ENCODE measurements at places on chromosomes 16 and 17.

DNA sequence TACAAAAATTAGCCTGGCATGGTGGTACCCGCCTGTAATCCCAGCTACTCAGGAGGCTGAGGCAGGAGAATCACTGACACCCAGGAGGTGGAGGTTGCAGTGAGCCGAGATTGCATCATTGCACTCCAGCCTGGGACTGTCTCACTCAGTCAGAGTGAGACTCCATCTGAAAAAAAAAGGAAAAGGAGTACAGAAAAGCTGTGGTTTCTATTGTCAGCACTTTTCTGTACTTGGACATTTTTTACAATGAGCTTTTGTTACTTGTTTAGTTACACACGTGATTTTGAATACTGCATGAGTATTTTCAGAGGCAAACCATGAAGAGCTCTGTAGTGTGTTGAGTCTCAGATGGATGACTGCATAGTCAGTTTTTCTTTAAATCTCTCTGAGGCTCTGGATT lies 26.3 kb downstream of the ZC3H18 start:
- peak; percentile 86 for DNase-seq

DNA sequence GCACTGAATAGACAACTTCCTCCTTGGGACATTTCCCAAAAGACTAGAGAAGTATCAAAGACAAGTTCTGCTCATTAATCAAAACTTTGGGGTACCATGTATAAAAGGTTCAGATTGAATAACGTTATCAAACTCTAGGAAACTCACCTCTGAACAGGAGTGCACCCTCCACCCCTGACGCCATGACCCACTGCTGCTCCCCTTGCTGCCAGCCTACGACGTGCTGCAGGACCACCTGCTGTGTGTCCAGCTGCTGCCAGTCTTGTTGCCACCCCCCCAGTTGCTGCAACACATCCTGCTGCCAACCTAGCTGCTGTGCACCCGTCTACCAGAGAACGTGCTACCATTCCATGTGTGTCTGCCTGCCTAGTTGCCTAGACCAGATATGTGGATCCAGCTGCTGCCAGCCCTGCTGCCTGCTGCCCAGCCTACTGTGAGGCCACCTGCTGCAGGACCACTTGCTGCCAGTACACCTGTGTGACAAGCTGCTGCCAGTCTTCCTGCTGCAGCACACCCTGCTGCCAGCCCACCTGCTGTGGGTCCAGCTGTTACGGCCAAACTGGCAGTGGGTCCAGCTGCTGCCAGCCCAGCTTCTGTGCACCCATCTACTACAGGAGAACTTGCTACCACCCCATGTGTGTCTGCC lies 13.8 kb upstream of the KRTAP9-2 start:
- no peak for DNase-seq

DNA sequence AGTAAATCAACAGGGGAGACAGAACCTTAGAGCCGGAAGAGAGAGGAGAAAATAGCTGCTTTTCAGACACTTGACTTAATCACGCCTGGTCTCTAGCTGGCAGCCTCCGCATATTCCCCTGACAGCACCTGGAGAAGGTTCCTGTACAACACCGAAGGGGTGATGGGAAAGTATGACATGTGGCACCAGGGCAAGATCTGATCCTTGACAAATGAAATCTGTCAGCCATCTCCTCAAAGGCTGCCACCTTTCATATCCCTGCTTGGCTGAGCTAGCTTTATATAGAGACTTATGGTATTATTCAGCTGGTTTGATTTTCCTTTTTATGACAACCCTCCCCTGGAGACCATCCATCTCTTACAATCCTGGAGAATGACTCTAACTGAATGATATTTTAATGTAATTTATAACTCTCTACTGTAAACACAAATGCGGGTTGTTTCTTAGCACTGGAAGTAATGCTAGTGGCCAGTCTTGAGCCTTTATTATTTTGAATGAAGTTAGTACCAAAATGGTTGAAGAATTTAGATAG lies 1205.3 kb upstream of the CDH8 start:
- no peak for DNase-seq

DNA sequence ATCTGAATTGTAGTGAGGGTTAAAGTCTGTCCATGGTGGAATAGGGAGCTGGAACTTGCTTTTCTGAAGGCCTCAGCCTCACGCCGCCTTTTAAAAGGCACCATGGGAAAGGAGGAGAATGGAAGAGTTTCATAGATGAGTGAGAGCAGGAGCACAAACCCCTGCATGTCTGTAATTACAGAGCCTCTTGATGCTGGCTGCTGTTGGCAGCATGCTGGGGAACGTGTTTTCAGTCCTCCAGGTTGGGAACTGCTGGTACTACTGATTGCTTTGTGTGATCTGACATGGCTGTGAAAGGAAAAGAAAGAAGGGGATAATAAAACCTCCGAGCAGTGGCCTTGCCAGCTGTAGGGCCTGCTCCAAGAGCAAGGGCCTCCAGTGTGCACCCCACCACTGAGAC lies 16.8 kb upstream of the DYNLL2 start:
- DNase-seq, result no peak

- peak; percentile 23 for DNase-seq
These were observed 15.0 kb upstream of the C17orf58 start for GRCh38 chr17:68011199-68011665.

GRCh38 chr17:67635681-67636080 lies 82.1 kb upstream of the NOL11 start:
- no peak for DNase-seq

- DNase-seq, result no peak
These were observed 20.4 kb downstream of the HDAC5 start for GRCh38 chr17:44102849-44103622.

DNA sequence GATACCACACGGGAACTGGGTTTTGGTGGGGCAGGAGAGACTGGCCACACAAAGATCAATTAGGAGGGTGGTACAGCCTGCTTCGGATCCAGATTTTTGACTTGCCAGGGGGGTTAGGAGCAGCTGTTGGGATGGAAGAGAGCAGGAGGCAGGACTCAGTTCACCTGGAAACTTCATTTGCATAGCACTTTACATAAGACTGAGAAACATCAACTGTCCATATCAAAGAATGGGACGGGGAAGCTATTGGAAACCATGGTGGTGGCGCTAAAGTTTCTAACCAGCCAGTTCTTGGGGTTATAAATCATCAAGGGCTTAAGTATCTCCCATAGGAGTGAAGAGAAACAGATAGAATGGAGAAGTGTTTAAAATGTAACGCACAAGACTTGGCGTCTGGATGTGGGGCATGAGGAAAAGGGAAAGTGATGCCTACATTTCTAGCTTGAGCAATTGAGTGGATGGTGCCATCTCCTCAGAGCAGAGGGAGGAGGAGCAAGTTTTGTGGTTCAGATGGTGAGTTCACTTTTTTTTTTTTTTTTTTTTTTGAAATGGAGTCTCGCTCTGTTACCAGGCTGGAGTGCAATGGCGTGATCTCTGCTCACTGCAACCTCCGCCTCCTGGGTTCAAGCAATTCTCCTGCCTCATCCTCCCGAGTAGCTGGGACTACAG lies 6.4 kb upstream of the SRCAP start:
- DNase-seq, result no peak

- no peak for DNase-seq
These were observed 261.4 kb downstream of the MAP2K4 start for GRCh38 chr17:12282056-12282455.

GRCh38 chr17:77394540-77395295 lies 253.9 kb downstream of the SEC14L1 start:
- DNase-seq, result no peak

DNA sequence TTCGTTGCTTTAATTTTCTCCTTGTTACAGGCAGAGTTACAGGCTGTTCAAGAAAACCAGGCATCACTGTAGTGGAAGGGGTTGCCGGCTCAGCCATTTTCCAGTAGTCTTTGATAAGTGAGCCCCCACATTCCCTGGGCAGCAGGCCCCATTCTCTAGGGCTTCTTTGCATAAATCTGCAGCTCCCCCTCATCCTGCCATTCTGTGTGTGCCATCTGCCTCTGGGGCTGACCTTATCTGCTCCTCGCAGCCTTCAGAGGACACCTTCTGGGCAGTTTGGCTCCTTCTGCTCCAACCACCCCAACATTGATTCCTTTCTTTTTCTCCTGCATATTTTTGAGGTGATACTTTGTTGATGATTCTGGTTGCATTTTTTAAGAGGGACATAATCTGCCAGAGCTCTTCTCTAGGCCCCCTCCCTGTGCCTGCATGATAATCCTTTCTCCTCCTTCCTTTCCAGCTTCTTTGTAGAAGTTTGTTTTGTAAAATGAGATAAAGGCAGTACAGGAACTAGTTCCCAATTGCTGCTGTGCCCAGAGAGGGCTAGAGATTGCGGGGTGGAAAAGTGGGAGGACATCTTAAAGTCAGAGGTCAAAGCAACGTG lies 17.1 kb downstream of the RND2 start:
- DNase-seq, result no peak

- DNase-seq, result no peak
These were observed 225.9 kb downstream of the SEC14L1 start for GRCh38 chr17:77366558-77367245.

DNA sequence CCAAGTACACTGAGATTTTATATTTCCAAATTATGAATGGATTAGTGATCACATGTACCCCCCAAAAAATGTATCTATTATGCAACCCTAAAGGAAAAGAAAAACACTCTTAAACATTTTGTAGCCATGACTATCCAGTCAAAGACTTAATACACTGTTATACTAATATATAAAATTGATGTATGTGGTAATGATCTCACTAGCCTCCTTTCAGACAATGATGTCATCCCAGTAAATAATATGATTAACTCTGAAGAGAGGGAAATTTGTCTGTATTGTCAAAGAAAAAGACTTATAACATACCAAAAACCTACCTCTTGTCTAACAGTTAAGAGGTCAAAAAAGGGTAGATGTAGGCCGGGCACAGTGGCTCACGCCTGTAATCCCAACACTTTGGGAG lies 80.7 kb downstream of the USP32 start:
- DNase-seq, result no peak

- no peak for DNase-seq
These were observed 14.0 kb downstream of the CCR7 start for GRCh38 chr17:40551091-40551878.

DNA sequence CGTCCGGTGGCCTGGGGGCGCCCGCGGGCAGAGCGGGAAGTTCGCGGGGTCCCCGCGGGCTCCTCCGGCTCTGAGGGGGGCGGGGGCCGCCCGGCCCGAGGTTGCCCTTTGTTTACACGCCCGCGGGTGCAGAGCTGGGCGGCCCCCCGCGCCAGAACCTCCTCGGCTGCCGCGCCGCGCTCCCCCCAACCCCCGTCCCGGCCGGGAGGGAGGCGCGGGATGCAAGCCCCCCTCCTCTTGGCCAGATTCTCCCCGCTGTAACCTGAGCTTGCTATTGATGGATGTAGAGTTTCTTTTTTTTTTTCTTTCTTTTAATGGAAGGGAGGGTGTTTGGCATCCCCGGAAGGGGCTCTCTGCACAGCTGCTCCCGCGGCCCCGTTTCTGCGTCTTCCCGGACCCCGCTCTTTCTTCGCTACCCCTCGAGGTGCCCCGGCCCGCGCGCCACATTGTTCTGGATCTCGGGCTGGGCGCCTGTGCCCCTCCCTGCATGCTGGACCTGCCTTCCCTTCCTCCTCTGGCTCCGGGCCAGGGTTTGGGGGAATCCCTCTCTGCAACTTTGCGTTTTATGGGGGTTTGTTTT lies 646 bp downstream of the CBX2 start:
- no peak for DNase-seq

DNA sequence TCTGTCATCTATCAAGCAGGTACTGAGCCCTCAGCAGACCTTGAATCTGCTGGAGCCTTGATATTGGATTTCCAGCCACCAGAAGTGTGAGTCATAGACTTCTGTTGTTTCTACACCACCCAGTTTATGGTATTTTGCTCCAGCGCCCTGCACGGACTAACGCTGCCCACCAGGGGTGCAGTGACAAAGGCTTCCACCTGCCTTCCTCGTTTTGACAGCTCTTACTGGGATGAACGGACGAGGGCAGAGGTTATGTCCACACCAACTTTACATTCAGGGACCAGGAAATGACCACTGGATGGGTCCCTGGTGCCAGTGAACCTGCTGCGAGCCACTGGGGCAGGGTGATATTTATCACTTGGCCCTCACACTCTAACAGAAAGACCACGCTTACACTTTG lies 66.6 kb upstream of the CBX4 start:
- DNase-seq, result no peak

GRCh38 chr16:48383877-48384519 lies 1.2 kb downstream of the SIAH1 start:
- peak; percentile 49 for DNase-seq

- DNase-seq, result no peak
These were observed 82.3 kb downstream of the MARCHF10 start for GRCh38 chr17:62725791-62726249.

DNA sequence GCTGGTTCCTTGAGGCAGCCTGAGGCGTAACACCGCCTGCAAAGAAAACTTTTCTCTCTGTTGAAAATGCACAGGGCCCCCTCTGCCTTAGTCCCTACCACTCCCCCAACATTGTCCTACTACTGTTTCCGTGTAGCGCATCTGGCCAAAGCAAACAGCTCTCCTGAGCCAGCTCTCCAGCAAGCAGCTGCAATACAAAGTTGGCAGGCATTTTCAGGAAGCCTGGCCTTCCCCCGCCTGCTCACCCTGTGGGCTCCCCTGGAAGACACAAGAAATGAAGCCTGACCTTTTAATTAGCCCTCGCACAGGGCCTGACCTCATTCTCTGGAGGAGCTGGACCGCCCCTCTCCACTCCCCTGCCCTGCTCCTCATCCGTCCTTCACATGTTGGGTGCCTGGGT lies 66.7 kb downstream of the SOX9 start:
- DNase-seq, result no peak

- no peak for DNase-seq
These were observed 37.8 kb downstream of the ERN1 start for GRCh38 chr17:64092113-64092512.
